ENCODE measurements at places on chromosomes 3 and 15.
A peak's percentile ranks its signal among the peaks of the same experiment; 100 is the strongest.

- no peak for DNase-seq
Observed at GRCh38 chr15:69804786-69805185, 292.9 kb downstream of the TLE3 start.

- DNase-seq, result peak; percentile 21
Observed at GRCh38 chr3:186477876-186478275, 66.3 kb downstream of the CRYGS start.

- DNase-seq, result no peak
Observed at GRCh38 chr15:57427367-57427821, 51.1 kb downstream of the CGNL1 start.

DNA sequence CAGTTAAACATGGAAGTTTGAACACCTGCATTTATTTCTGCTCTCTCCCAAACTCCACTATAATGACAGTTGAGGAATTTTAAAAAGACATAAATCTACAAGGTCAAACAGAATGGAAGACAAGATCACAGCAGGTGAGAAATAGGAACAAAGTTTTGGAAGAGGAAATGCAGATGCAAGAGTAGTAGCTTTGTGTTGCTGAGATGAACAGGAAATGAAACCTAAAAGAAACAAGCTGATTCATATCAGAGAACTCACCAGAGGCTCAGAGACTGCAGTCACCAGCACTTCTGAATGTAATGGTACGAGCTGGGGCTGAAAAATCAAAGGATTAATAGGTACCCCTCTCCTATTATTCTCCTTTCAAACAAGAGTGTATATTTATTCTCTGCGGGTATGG lies 459.9 kb downstream of the RAP2B start:
- DNase-seq, result no peak

DNA sequence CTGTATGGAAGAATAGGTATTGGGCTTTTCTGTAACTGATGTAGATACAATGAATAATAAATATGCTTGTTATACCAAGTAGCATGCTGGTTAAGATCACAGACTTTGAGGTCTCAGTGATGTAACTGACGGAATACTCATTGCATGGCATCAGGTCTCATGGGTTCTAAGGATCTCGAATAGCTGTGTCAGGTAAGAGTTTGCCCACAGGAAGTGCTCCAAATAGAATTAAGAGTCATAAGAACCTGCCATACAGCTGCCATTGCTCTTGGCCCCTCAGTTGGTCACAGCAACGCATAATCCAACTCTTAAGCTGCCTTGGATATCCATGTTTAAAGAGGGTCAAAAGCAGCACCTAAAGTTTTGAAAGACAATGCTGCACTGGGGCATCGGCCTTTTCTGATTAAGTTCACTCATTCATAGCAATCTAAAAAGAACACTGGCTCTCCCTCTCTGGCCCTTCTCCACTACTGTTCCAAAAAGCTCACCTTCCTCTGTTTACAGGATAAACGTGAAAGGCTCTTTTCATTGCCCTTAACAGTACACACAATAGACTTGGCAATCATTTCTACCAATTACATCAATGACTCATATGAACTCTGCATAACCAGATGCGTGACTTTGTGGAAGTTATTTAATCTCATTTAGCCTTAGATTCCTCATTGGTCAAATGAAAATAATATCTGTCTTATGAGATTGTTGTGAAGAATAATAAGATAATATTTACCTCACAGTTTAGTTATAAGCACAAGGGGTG lies 74.6 kb downstream of the ZBTB20 start:
- no peak for DNase-seq

- no peak for DNase-seq
Observed at GRCh38 chr15:56653787-56654186, 79.5 kb downstream of the ZNF280D start.

DNA sequence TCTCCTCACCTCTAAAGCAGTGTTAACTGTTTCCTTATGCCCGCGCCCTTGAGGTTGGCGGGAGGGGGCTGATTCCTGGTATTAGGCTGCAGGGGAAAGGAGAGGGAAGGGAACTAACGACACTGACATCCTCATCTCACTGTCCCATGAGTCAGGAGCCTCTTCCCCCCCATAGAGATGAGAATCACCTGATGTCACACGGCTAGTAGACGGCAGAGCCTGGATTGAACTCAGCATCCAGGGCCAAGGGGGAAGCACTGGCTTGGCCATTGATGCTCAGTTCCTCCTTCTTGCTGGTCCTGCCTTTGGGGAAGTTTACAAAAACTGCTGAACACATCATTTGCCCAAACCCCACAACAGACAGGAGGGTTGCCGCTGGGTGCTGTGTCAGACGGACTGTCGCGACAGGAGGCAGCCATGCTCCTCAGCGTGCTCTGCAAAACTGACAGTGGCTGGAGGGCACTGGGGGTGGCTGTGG lies 38.5 kb downstream of the IDH2 start:
- no peak for DNase-seq

- DNase-seq, result no peak
Observed at GRCh38 chr3:23115171-23115877, 87.8 kb upstream of the UBE2E2 start.

DNA sequence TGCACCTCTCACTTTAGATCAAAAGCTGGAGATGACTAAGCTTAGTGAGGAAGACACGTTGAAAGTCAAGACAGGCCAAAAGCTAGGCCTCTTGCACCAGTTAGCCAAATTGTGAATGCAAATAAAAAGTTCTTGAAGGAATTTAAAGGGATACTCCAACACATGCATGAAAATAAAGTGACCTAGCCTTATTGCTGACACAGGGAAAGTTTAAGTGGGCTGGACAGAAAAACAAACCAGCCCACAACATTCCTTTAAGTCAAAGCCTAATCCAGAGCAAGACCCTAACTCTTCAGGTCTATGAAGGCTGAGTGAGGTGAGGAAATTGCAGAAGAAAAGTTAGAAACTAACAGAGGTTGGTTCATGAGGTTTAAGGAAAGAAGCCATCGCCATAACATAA lies 100.6 kb upstream of the PSMD6 start:
- DNase-seq, result no peak

- no peak for DNase-seq
Observed at GRCh38 chr3:172166890-172167289, 127.5 kb downstream of the FNDC3B start.

- DNase-seq, result no peak
Observed at GRCh38 chr3:27503526-27503925, 19.3 kb upstream of the SLC4A7 start.

DNA sequence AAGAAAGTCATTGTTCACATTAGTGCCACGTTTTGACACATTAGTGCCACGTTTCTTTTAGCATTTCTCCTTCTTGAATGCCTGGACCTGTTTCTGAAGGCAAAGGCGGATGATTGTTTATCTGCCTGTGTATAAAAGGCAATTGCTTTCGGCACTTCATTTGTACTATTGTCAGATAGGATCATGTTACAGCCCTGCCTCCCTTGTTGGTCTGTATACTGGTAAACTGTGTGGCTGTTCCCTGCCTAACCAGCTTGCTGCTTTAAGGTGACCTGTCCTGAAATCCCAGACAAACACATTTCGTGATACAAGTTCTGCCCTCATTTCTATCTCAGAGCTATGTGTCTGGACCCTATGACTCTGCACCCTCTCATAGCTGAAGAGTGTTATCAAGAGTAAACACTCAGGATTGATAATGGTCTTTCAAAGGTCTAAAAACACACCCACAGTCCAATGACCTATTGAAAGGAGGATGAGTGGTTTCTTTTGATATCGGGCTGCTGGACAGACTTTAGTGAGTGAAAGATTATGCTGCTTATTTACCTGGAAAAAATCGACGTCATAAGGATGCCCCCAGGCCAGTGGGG lies 276.3 kb upstream of the MCTP2 start:
- DNase-seq, result no peak

- DNase-seq, result no peak
Observed at GRCh38 chr15:70519004-70519365, 244.4 kb downstream of the UACA start.

GRCh38 chr15:84781495-84781894 lies 33.1 kb downstream of the ZNF592 start:
- DNase-seq, result no peak

GRCh38 chr3:155744010-155744625 lies 753 bp downstream of the PLCH1 start:
- DNase-seq, result no peak

- DNase-seq, result no peak
Observed at GRCh38 chr3:16400106-16400931, 113.2 kb downstream of the RFTN1 start.

DNA sequence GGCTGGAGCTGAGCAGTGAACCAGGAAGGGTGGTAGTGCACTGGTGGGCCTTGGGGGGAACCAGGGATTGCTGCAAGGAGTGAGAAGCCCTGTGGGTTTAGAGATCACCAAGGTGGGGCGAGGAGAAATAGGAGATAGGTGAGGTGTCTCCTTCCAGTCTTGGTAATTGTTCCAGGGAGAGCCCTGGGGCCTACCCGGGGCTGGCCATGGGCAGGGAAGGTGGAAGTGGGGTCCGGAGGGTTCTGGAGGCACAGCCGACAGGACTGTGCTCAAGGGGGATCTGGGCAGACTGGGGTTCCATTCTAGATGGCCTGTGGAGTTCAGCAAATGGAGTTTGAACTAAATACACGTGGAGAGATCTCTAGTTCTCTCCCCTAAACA lies 4.5 kb downstream of the CHST13 start:
- DNase-seq, result no peak

- no peak for DNase-seq
Observed at GRCh38 chr15:66131200-66131599, 122.3 kb downstream of the MEGF11 start.

GRCh38 chr3:108518895-108519294 lies 8.5 kb upstream of the MYH15 start:
- no peak for DNase-seq

DNA sequence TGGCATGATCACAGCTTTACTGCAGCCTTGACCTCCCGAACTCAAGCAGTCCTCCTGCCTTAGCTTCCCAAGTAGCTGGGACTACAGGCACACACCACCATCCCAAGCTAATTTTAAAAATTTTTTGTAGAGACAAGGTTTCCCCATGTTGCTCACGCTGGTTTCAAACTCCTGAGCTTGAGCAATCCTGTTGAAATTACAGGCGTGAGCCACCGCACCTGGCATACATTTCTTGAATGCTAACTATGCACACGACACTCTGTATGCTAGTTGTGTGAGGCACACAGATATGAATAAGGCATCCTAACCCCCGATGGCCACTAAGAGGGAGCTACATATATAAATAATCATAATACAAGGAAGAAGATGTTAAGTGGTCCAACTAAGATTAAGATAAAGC lies 64.9 kb downstream of the CDC25A start:
- no peak for DNase-seq

DNA sequence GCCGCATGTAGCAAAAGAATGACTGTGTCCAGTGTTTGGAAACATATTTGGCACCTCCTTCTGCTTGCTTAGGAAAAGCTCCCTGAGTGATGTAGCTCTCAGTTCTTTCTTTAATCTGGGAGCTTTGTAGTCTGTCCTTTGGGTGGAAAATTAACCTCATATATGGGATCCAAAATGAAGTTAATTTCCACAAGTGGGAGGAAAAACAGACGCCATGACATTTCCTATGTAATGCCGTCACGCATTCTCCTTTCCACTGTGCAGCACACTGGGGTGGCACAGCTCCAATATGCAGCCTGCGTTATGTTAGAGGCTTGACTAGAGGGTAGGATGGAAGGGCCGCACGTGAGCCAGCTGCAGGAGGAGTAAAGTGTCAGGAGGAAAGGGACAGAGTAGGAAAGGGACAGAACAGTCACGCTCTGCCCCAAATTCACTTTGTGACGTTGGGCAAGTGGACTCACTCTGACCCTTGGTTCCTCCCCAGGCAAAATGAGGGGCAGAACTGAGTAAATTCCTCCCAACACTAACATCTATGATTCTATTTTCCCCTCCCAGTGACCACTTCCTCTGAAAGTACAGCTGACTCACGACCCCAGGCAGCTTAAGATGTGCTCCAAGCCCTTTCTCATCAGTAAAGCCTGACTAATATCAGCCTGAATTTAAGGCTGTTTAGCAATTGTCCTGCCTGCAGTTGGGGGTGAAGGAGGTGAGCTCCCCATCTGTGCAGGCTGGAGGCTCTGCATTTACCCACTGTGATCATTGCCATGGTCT lies 176.5 kb upstream of the PFN2 start:
- peak; percentile 68 for DNase-seq

- DNase-seq, result no peak
Observed at GRCh38 chr3:150319900-150320299, 88.2 kb upstream of the TSC22D2 start.

DNA sequence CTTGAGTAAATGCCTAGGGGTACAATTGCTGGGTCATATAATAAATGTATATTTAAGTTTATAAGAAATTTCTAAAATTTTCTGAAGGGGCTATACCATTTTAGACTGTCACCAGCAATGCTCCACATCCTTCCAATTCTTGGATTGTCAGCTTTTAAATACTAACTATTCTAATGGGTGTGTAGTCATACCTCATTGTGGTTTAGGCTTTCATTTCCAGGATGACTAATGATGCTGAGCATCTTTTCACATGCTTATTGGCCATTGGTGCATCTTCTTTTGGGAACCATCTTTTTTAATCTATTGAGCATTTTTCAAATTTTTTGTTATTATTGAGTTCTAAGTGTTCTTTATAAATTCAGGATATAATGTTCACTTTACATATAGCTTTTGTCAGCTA lies 52.5 kb upstream of the CORO2B start:
- DNase-seq, result no peak

DNA sequence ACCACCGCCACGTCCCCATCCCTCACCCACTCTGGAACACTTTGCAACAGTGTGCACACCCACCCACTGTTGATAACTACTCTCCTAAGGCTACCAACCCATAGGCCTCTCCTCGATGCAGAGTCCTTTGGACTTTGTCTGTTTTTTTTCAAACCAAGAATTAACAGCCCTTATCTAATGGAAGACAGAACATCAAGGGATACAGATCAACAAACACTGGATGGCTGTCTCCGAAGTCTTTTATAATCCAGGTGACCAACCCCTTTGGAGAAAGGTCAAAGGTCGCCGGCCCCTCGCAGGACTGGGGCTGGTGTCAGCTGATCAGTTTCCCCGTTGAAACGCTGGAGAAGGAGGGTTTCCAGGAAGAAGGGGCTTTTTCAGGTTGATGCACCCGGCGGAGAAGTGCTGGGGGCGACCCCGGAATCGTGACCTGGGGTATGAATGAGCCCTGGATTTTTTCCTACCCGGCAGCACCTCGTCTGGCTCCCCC lies 532 bp downstream of the B4GALT4 start:
- DNase-seq, result no peak

DNA sequence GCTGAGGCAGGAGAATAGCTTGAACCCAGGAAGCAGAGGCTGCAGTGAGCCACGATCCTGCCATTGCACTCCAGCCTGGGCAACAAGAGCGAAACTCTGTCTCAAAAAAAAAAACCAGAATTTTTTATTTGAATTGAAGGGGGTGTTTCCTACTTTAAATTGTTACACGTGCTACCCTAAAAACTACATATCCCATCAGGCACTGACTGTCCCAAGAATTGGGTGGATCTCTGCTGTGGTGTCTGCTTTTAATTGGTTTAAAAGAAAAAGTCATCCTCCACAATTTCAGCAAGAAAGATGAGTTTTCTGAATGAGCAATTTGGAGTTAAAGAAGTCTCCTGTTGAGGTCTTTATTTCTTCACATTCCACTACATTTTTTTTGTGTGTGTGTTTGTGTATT lies 2.1 kb downstream of the PDIA3 start:
- no peak for DNase-seq

Data from esophagus muscularis mucosa (tissue), 4 donors.